ENCODE measurements at places on chromosomes 7 and 10. TPM values are rescaled to one million over a fixed set of nuclear protein-coding genes. Genes with fewer than 3 reads are reported as not detected.

The ELFN1 gene
- 0.32 TPM for total RNA-seq

The ZNF503 gene
- total RNA-seq = 9.9 TPM

The NRCAM gene
- total RNA-seq = 98.8 TPM

The LRRN3 gene
- total RNA-seq = not detected

The ENTPD7 gene
- 11.0 TPM for total RNA-seq

The ARHGEF35 gene
- total RNA-seq = 0.34 TPM

The RABGEF1 gene
- 27.8 TPM for total RNA-seq

The AKR1C1 gene
- total RNA-seq = 584 TPM

The GRM3 gene
- total RNA-seq = not detected

The MPP7 gene
- total RNA-seq = not detected

The TSPAN12 gene
- 0.52 TPM for total RNA-seq

The MSMB gene
- total RNA-seq = not detected

The AEBP1 gene
- not detected for total RNA-seq

The AHR gene
- total RNA-seq = 7.4 TPM

The SLC18A2 gene
- total RNA-seq = not detected

The GPER1 gene
- total RNA-seq = 0.86 TPM

The HELLS gene
- 30.5 TPM for total RNA-seq

The AVL9 gene
- total RNA-seq = 34.3 TPM

The SPDYE3 gene
- not detected for total RNA-seq

The RNLS gene
- total RNA-seq = 9.4 TPM

The MEIG1 gene
- 1.00 TPM for total RNA-seq

The LEP gene
- total RNA-seq = not detected

The ASZ1 gene
- total RNA-seq = not detected

The CALML5 gene
- total RNA-seq = not detected

Measured in A549 treated with ZK216348 at 1 μM for 4 hours (cell line).